Posterior cingulate gyrus (tissue), 11 donors: ENCODE measurements at places on chromosomes 3 and 15.

GRCh38 chr3:12615266-12615665 is 48.7 kb downstream of the RAF1 start:
- DNase-seq: no peak

- no peak for DNase-seq
Observed at GRCh38 chr3:167749209-167749608, 13.7 kb downstream of the SERPINI1 start.

GRCh38 chr3:194158942-194159439 is 23.0 kb downstream of the HES1 start:
- no peak for DNase-seq

GRCh38 chr3:161821591-161821990 is 325.0 kb downstream of the OTOL1 start:
- DNase-seq: no peak

DNA sequence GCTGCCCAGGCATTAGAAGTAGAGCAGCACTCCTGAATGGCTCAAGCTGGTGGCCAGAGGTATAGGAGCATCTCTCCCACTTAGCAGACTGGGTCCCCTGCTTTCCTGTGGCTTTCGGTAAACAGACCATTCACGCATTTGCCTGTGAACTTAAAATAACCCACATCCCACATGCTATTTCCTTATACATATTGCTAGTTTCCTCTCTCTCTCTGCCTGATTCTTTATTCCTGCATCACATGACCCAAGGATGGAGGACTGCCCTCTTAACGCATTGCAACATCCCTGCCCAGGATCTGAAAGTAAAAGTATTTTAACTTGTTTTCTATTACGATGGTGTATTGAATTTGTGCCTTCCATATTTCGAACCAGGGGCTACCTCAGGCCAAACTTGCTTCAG is 43.4 kb upstream of the NLGN1 start:
- no peak for DNase-seq

DNA sequence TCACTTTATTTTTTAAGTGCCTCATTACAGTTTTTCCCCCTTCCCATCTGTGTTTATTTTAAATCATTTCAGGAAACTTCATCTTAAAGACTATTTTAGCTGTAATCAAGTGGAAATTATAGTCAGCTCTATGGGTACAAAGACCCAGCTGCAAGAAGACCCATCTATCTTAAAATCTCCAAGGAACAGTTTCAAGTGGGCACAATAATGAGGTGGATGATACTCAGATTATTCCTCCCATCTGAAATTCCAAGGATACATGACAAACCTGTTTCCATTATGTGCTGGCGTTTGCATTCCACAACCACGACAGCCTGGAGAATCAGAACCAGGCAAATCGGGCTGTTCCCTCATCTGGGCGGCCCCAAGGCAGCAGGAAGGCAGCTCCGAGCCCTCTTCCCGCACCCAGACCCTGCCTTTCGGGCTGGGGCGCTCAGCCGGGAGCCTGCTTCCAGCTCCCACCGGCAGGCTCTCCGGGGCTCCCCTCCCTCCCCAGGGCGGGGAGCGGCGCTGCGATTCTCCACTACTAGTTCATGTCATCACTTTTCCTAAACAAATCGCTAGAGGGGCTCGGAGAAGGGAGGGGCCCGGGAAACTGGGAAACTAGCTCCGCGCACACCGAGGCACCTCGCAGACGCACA is at the start of gene MGLL:
TSS of gene MGLL (minus strand) at position 475 of the 641 bp plus-strand sequence. CDS start at position 278, 197 bp downstream.
- DNase-seq: peak; percentile 27

GRCh38 chr3:135444058-135444457 is 521.5 kb upstream of the PPP2R3A start:
- DNase-seq: no peak

- no peak for DNase-seq
Observed at GRCh38 chr15:73873456-73873855, at the start of gene TBC1D21. Gene TBC1D21, plus strand, starts transcription at chr15:73873564. Its CDS starts 146 bp downstream, at chr15:73873710.

GRCh38 chr3:156406393-156406792 is 148.5 kb downstream of the SSR3 start:
- DNase-seq: no peak

DNA sequence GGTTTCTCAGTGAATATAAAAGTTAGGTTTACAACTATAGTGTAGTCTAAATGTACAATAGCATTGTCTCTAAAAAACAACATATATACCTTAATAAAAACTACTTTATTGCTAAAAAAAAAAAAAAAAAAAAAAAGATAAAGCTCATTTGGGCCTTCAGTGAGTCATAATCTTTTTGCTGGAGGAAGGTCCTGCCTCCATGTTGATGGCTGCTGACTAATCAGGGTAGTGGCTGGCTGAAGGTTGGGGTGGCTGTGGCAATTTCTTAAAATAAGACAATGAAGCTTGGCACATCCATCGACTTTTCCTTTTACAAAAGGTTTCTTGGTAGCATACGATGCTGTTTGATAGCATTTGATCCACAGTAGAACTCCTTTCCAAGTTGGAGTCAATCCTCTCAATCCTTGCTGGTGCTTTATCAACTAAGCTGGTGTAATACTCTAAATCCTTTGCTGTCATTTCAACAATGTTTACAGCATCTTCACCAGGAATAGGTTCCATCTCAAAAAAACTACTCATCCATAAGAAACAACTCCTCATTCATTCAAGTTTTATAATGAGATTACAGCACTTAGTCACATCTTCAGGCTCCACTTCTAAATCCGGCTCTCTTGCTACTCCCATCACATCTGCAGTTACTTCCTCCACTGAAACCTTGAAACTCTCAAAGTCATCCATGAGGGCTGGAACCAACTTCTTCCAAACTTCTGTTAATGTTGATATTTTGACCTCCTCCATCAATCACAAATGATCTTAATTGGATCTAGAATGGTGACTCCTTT is 13.3 kb downstream of the ZNF280D start:
- DNase-seq: no peak

GRCh38 chr3:184449161-184449515 is 69.3 kb downstream of the CHRD start:
- no peak for DNase-seq

DNA sequence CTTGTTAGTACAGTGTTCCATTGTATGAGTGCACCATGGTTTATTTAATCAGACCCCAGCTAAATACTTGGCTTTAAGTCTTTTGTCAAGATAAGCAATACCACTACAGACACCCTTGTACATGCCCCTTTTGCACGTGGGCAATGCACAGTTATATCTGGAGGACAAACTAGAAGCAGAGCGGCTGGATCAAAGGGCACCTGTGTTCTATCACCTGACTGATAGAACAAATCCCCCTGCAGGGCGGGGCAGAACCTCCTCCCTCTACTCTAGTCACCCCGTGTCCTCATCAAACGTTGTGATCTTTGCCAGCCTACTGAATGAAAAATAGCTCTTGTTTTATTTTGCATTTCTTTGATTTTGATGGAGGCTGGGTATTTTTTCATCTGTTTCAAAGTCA is 314.9 kb downstream of the TLE3 start:
- DNase-seq: no peak

- no peak for DNase-seq
Observed at GRCh38 chr3:28745916-28746617, 397.4 kb upstream of the AZI2 start.

DNA sequence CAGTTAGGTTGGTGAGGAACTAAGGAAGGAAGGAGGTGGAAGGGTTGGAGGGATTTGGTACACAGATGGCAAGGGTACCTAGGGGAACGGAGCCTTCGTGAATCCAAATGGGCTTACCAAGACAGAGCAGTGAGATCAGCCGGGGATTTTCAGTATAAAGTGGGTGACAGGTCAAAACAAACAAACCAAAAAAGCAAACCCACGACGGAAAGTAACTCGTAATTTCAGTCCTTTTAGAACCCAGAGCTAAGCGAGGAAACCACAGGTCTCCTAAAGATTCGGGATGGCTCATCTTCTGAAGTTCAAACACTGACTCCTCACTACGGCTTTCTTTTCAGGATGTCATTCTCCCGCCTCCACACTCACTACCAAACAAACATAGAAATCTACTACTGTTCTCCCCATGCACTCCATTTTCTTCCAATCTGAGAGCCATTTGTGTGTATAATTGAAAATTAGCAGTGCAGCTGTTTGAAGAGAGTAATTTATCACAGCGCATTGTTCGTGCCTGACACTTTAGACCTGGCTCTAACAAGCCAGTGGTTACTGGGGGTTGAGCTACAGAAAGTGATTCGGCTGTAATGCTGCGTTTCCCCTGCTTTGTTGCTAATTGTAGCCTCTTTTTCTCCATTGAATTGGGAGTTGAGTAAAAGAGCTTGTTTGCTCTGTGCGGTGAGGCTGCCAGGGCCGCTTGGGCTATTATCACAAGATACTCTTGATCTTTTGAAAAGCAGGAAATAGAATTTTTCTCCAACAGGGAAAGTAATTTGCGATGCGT is 64.7 kb upstream of the CCDC39 start:
- DNase-seq: no peak

- no peak for DNase-seq
Observed at GRCh38 chr3:129068291-129068886, 7.8 kb downstream of the GP9 start.
